ENCODE measurements at places on chromosomes 3 and 15.

- DNase-seq, result no peak
Measured at GRCh38 chr3:143421556-143421955, 302.0 kb downstream of the CHST2 start.

DNA sequence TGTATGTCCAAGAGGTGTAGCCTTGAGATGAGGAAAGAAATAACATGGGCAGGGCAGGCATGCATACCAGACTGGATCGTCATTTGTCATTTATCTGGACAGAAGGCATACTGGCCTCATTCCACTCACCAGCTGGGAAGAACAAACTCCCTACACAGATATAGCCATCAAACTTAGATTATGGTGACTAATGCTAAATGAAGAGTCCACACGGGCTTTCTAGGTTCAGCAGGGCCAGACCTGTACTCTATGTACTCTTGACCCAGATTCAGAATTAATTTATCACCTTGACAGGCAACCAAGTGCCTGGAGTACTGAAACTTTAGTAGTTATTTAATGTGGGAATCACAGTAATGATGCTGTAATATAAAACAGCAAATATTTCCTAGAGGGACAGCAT is 164.3 kb upstream of the IL12A start:
- no peak for DNase-seq

- DNase-seq, result no peak
Measured at GRCh38 chr3:27976933-27977332, 254.8 kb upstream of the EOMES start.

DNA sequence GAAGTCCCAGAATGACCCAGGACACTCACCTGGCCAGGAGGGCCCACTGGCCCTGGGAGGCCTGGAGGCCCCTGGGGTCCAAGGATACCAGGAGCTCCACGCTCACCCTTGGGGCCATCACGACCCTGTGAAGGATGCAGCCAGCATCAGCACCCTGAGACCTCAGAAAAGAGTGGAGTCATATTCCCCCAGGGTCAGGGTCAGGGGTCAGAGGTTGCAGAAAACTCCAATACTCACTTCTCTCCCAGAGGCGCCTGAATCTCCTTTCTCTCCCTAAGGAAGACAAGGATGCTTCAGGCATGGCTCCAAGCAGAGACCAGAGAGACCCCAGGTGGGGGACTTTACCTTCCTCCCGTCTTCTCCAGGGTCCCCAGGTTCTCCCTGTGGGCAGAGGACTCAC is 13.1 kb upstream of the UCN2 start:
- no peak for DNase-seq

DNA sequence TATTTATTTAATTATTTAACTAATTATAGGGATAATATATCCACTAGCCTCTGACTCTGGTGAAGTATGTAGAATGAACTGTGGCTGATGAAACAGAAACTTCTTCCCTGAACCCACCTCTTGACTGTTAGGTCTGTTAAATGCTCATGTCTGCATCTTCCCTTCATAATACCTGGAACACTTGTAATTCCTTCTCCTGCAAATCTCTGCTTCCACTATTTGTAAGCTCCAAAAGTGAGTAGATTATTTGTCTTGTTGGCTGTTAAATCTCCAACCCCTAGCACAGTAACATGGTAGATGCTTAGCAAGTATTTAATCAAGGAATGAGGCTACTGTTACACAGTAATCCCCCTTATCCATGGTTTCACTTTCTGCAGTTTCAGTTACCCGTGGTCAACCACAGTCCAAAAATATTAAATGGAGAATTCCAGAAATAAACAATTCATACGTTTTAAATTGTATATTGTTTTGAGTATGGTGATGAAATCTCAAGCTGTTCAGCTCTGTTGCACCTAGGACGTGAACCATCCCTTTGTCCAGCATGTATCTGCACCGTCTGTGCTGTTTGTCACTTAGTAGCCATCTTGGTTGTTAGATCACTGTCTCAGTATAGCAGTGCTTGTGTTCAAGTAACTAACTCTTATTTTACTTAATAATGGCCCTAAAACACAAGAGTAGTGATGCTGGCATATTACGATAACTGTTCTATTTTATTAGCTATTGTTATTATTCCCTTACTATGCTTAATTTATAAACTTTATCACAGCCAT is 5.7 kb downstream of the TTBK2 start:
- no peak for DNase-seq

GRCh38 chr3:24401090-24401810 is 93.4 kb downstream of the THRB start:
- peak; percentile 34 for DNase-seq

- no peak for DNase-seq
Measured at GRCh38 chr15:70487387-70487740, 276.0 kb downstream of the UACA start.

GRCh38 chr3:181793006-181793405 is 81.3 kb downstream of the SOX2 start:
- no peak for DNase-seq

DNA sequence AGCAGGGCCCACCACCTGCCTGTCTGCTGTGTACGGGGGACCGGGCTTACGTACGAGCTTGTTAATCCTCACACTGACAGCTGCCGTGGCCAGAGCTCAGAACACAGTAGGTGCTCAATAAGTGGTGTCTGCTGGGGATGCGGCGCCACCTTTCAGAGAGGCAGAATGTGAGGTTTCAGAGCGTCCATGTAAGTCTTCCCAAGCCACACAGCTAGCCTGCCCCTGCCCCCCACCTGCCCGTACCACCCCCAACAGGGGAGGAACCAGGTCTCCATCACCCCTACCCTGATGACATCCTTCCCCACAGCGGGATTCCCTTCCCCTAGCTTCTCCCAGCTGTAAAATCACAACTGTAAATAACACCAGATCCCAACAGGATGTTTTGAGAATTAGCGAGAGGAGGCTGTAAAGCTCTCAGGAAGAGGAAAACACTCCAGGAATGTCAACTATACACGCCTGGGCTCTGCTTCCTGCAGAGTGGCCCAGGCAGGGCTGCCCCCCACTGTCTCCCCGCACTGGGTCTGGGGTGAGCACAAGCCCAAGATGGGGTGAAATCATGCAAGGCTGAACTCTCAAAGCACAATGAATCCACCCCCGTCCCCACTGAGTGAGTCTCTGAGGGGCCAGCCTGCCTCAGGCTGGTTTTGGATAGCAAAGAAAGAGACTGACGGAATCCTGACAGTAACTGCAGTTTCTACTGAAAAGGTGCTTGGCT is 250.1 kb upstream of the LYSMD4 start:
- no peak for DNase-seq

DNA sequence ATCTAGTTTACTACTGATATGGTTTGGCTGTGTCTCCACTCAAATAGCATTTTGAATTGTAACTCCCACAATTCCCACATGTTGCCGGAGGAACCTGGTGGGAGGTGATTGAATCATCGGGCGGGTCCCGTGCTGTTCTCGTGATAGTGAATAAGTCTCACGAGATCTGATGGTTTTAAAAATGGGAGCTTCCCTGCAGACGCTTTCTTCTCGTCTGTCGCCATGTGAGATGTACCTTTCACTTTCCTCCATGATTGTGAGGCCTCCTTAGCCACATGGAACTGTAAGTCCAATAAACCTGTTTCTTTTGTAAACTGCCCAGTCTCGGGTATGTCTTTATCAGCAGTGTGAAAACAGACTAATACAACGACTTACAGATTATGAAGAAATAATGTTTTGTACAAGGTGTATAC is 35.6 kb upstream of the PYDC2 start:
- DNase-seq, result no peak

DNA sequence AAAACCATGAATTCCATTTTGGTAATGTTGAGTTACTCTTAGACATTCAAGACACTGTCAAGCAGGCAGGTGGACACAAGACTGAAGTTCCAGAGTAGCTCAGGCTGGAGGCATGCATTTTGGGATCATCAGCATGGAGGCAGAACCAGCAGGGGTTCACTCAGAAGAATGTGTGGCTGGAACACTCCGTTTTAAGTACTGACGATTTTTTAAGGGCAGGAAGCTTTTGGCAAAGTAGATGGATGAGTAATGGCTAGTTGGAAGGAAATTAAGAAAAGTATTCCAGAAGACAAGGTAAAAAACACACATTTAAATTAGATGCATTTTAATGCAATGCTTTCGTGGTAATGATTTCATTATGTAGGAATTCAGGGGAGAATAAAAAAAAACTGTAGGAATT is 420.4 kb downstream of the ROBO2 start:
- no peak for DNase-seq

DNA sequence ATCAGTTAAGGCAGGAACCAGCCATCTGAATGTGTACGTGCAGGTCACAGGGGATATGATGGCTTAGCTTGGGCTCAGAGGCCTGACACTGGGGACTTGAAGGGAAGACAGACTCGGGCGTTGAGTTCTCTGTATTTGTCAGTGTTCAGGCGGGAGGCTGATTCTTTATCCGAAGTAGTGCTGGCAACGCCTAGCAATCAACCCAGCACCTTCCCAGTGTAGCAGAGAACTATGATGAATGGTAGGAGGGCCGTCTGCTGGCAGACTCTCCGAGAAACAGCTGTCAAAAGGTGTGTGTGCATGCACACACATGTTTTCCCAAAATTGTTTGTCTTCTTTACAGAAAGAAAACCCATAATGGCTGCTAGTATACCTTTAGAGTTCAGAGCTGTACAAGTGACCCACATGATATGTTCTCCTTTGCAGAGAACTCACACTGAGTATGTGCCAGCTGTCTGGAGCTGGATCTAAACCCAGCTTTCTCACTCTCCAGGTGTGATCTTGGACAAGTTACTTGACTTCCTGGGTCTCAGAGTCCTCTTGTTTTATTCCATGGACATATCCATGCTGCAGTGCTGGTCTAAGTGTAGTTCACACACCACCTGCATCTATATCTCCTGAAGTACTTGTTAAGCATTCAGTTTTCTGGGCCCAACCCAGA is 74.5 kb upstream of the LARS2 start:
- DNase-seq, result no peak

DNA sequence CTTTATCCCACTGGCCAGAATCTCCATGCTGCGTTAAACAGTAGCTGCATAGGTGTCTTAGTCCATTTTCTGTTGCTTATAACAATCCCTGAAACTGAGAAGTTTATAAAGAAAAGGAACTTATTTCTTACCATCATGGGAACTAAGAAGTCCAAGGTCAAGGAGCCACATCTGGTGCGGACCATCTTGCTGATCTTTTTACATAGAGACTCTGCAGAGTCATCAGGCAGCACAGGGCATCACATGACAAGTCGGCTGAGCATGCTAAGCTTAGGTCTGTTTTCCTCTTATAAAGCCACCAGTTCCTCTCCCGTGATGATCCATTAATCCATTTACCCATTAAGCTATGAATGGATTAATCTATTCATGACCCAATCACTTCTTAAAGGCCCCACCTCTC is 22.4 kb upstream of the FAM174B start:
- no peak for DNase-seq

- DNase-seq, result no peak
Measured at GRCh38 chr15:25810154-25810553, 53.0 kb downstream of the ATP10A start.

DNA sequence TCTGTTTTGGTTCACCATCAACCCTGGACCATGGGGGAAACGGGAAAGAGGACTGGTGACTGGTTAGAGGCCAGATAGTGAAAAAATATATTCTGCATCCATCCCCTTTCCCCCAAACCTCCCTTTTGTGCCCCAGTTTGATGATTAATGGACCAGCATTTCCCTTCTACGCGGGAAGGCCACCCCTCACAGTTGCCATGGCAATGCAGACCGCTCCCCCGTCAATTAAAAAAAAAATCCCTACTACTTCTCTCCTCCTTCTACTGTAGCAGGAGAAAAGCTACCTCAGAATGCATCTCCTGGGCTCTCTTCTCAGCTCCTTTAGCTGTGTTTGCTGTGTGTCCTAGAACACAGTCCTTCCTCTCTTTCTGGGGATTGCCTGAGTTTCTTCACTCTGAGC is 4.0 kb downstream of the BAHD1 start:
- no peak for DNase-seq

DNA sequence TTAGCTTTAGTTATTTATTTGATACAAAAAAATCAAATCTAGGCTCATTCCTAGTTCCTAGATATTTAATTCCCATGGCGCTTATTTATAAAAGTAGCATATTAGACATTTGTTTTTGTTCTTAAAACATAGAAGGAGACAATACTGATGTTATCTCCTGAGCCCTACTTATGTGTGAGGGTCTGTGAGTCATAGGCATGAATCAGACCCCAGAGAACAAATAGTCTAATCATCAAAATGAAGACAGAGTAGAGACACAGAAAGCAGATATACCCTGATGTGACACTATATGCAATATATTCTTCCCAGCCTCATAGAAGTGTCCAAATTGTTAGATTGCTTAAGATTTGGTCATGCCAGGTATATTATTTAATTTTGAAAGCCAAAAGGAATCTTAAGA is 44.9 kb downstream of the PEX5L start:
- no peak for DNase-seq

GRCh38 chr3:47752716-47753115 is 29.0 kb downstream of the SMARCC1 start:
- DNase-seq, result no peak

DNA sequence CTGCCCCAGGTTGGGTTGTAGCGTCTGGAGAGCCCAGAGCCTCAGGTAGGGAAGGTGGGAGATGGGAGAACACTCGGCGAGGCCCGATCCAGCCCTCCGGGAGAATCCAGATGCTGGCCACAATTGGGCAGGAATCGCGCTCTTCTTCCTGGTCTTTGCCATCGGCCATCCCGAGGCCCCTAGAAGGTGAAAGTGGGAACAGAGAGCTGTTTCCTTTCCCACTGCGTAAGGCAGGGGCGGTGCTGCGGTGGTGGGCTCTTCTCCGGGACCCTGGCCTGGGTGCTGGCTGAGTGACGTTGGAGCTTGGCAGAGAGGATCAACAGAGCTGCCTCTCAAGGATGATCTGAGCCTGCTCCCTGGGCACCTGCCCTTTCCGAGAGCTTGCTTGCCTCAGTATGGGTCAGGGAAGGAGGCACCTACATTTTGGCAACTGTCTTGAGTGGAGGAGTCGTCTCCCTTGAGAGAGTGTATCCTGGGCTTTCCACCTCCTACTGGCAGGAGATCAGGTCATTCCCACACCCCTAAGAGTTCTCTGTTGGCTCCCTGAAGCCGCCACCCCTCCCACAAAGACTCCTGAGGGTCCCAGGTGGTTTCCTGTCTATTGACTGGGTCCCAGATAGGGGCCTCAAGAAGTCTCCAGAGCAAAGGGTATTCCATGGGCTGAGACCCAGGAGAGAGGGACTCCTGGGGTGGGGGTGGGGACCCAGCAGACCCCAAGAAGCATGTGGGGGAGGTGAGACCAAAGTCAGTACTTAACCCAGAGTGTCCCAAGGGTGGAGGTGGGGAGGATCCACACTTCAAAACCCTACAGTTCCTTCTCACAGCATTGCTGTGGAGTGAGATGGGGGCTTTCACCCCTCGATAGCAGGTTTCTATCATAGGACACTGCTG is 1.6 kb downstream of the C15orf39 start:
- no peak for DNase-seq

All from HEK293T (cell line).